Left ventricle myocardium inferior (tissue), 1 donor: ENCODE measurements at places on chromosomes 6 and 20. TPM values are rescaled to one million over a fixed set of nuclear protein-coding genes. Genes with fewer than 3 reads are reported as not detected.

DNA sequence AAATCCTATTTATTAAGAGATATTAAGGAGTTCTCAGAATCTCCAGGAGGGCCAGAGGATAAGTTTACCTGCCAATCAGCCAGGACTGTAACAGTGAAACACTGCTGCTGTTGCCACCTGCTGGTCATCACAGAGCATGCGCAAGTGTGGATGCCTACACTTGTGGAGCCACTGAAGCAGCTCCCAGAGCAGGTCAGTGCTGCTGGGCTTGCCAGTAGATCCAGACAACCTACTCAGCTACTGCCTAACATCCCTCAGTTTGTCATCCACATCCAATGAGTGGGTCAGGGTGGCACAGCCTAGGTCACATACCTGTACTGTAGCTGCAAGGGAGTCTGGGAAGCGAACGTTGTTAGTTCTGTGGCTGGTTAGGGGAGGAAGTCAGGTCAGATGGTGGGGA lies 18.3 kb upstream of the NHSL1 start:
- H3K4me3 ChIP-seq = no peak overlapping the region
- peaks cover 3% of the 10 kb centered on the region for H3K36me3 ChIP-seq
- no peak overlapping the region for H3K27ac ChIP-seq
- no peaks in the 10 kb centered on the region for H3K27me3 ChIP-seq
- no peak for DNase-seq

GRCh38 chr6:26057899-26058298 lies 29.3 kb upstream of the HFE start:
- no peaks in the 10 kb centered on the region for H3K27me3 ChIP-seq
- H3K27ac ChIP-seq = no peak overlapping the region
- no peak overlapping the region for H3K4me3 ChIP-seq
- no peak for DNase-seq

The TCEA2 gene
- 38.9 TPM for total RNA-seq

GRCh38 chr6:106098383-106099234 lies 12.5 kb downstream of the PRDM1 start:
- H3K27ac ChIP-seq = peak overlapping the region; percentile 78
- DNase-seq = no peak
- peaks cover 28% of the 10 kb centered on the region for H3K4me1 ChIP-seq
- H3K36me3 ChIP-seq = no peaks in the 10 kb centered on the region
- peaks cover 88% of the 10 kb centered on the region for H3K27me3 ChIP-seq

DNA sequence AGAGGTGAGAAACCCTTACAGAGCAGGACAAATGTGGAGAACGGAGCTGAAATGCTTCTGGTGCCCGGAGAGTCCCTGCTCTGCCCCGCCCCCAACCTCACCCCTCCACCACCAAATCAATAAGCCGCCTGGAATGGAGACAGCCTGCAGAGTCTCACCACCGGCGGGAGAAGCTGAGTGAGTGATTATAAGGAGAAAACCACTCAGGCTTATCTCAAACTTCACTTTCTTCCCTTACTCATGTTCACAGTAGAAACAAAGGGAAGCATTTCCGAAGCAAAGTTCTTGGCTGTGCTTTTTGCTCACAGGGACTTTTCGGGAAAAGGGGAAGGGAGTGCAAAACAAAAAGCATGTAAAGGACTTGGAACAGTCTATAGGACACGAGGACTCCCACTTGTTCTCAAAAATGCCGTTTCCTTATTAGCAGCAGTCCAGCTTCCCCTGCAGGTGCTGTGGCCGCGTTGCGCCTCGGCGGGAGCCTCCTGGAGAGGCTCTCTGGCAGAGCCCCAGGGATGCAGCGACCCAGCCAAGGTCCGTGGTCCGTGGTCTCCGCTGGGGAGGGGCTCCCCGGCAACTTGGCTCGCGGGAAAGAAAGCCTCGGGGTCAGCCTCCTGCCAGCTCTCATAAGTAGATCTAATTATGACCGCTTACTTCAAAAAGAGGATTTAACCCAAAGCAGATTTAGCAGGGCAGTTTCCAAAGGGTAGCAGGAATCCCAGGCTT lies 64.8 kb upstream of the TMEM30A start:
- peak; percentile 36 for DNase-seq
- H3K4me3 ChIP-seq = peak overlapping the region; percentile 47
- H3K36me3 ChIP-seq = peaks cover 35% of the 10 kb centered on the region
- peaks cover 60% of the 10 kb centered on the region for H3K4me1 ChIP-seq

The CLDN20 gene
- total RNA-seq = not detected

- no peak overlapping the region for H3K27ac ChIP-seq
- H3K27me3 ChIP-seq = no peaks in the 10 kb centered on the region
- H3K36me3 ChIP-seq = no peaks in the 10 kb centered on the region
Observed at GRCh38 chr6:120913486-120913885, 420.8 kb downstream of the TBC1D32 start.

DNA sequence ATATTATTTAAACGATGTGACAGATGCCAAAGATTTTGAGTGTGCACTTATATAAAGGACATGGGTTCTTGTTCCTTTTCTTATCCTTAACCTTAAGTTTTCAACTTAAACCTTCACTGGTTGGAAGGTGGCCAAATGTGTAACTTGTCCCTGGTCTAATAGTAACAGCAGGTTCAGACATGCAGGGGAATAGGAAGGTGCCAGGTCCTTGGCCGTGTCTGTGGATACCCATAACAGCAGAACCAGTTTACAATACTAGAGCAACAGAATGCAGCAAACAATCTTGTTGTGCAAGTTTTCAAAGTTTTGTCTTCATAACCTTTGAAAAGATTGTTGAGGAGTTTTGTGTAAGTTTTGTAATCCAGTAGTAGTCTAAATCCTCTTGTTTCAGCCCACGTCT lies 4.4 kb downstream of the MYB start:
- H3K27ac ChIP-seq = no peak overlapping the region
- DNase-seq = no peak
- peaks cover 85% of the 10 kb centered on the region for H3K27me3 ChIP-seq
- H3K36me3 ChIP-seq = no peaks in the 10 kb centered on the region

DNA sequence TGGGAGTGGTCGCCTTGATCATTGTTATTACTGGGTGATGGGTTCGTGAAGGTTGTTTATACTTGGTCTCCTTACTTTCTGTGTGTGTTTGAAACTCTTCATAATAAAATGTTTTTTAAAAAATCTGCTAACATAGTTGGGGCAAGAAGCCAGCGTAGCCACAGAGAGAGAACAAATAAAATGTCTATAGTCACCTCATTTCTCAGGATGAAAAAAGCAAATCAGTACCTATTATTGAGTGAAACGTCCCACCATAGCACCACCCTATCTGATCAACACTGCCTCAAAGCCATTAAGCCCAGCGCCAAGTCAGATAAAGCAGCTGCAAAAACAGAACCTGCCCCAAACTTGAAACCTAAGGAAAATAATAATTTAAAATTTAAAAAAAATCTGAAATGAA lies 89.7 kb upstream of the TAB2 start:
- no peak overlapping the region for H3K4me3 ChIP-seq
- DNase-seq = no peak
- no peak overlapping the region for H3K27ac ChIP-seq
- no peaks in the 10 kb centered on the region for H3K36me3 ChIP-seq
- no peaks in the 10 kb centered on the region for H3K27me3 ChIP-seq

DNA sequence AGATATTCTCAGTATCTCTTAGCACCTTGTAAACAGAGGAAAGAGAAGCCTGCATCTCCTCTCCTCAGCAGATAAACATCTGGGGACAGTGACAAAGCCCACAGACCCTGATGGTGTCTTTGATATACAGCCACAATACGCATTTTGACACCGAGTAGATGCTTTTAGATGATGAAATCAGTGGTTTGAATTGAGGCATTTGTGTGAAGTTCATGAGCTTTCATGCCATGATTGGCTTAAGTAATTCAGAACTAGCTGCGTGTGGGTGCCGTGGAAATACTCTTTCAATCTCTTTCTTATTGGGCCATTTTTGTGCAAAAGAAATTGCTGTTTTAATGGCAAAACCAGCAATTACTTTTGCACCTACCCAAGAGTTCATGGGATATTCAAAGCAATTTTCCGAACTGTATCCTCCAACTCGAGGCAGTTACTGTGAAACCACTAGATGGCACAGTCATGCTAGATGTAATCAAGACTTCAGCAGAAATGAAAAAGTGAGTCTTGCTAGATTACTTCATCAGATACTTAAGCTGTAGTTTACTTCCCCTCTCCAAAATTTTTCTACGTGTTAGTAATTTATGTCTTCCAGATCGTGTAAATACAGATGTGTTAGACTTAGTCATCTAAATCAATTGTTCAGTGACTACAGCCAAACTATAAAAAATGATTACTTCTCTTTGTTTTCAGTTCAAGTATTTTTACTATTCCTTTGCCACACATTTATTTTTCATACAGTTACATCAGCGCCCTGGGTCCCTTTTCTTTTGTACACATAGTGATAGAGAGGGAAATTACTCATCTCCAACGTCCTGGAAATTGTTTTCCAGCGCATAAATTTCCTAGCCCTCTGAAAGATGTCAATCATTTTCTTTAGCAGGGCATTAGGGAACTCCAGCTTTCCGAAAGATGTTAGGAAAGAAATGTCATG lies 49.4 kb downstream of the IYD start:
- H3K36me3 ChIP-seq = no peaks in the 10 kb centered on the region
- peaks cover 15% of the 10 kb centered on the region for H3K4me1 ChIP-seq
- peak overlapping the region; percentile 62 for H3K4me3 ChIP-seq
- no peak for DNase-seq

DNA sequence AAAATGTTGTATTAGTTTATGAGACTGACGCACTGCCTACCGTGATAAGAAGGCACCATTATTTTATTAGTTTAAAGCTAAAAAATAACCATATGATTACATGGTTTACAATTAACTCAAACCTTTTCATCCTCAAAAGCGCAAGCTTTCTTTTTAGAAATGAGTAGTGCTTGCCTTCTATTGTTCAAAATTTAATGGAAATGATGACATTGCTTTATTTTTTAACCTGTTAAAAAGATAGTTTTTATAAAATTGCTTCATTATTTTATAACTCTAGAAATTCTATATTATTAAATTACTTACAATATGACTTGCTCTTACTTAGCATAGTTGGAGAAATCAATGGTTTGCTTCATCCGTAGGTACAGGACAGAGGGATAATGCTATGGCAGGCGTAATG lies 78.7 kb upstream of the HDDC2 start:
- no peaks in the 10 kb centered on the region for H3K36me3 ChIP-seq
- no peak for DNase-seq
- no peak overlapping the region for H3K4me3 ChIP-seq
- no peaks in the 10 kb centered on the region for H3K27me3 ChIP-seq
- no peaks in the 10 kb centered on the region for H3K4me1 ChIP-seq
- no peak overlapping the region for H3K27ac ChIP-seq

GRCh38 chr6:18122128-18123093 lies at the start of gene NHLRC1:
Gene NHLRC1, minus strand, starts transcription at chr6:18122677. Its CDS starts 71 bp downstream, at chr6:18122606.
- H3K4me3 ChIP-seq = peak within 1 kb of the TSS; percentile 68
- peak within 1 kb of the TSS; percentile 34 for H3K27ac ChIP-seq
- peak; percentile 90 for DNase-seq
- no peaks in the 10 kb centered on the region for H3K27me3 ChIP-seq
- no peaks in the 10 kb centered on the region for H3K36me3 ChIP-seq

The SLC17A3 gene
- not detected for total RNA-seq

DNA sequence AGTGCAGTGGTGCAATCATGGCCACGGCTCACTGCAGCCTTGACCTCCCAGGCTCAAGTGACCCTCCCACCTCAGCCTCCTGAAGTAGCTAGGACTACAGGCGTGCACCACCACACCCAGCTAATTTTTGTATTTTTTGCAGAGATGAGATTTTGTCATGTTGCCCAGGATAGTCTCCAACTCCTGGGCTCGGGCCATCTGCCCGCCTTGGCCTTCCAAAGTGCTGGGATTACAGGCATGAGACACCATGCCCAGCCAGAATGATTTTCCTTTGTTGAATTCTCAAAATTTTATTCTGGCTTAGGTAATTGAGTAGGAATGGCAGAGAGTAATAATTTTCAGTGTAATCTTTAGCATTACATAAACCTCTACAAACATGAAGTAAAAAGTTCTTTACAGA lies 37.1 kb downstream of the SLC16A10 start:
- H3K27me3 ChIP-seq = no peaks in the 10 kb centered on the region
- no peaks in the 10 kb centered on the region for H3K36me3 ChIP-seq
- no peak overlapping the region for H3K27ac ChIP-seq

- H3K4me3 ChIP-seq = no peak overlapping the region
- H3K36me3 ChIP-seq = no peaks in the 10 kb centered on the region
- H3K27ac ChIP-seq = no peak overlapping the region
Observed at GRCh38 chr6:104218116-104218515, 641.6 kb downstream of the HACE1 start.

DNA sequence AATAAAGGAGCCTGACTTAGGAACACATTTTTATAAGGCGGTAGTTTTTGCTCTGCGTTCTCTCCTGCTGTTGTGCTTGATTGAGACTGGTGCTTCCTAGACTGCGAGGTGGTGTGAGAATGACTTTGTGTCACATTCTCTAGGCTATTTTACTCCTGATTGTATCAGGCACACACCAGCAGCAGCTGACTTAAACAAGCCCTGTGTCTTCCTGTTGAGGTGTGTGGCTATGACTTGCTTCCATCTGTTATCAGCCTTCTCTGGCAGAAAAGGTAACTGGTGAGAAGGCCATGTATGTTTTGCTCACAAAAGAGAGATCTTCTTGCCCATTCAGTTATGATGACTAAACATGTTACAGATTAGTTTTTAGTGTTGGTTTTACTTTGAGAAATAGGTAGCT lies 43.4 kb downstream of the CLVS2 start:
- no peak overlapping the region for H3K27ac ChIP-seq
- no peak for DNase-seq
- no peaks in the 10 kb centered on the region for H3K4me1 ChIP-seq
- H3K27me3 ChIP-seq = no peaks in the 10 kb centered on the region
- no peaks in the 10 kb centered on the region for H3K36me3 ChIP-seq
- H3K4me3 ChIP-seq = no peak overlapping the region

The PRDM1 gene
- 0.85 TPM for total RNA-seq

The TAAR9 gene
- not detected for total RNA-seq

The TRERF1 gene
- 1.4 TPM for total RNA-seq

The TXLNB gene
- 137 TPM for total RNA-seq

DNA sequence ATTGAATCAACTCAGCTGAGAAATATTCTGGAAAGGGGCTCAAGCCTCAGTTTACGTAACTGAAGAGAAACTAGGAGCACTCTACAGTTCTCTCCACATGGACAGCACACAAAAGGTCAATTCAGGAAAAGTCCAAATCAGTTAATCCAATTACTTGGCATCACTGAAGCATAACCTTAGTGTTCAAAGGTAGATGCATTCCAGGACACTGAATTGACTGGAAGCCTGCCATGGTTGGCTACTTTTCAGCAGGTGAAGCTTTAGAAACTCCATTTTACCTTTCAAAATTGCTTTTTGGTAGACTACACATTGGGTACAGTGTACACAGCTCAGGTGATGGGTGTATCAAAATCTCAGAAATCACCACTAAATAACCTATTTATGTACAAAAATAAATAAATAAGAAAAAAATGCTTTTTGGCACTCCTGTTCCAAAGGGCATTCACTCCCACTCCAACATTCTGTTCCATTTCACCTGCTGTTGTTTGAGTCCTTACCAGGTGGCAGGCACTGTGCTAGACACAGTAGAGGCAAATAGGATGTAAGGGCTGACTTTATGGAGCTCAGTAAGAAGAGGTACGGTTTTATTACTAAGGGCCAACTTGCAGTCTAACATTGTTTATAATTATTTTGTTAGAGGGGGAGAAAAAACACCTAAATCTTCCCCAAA lies 153.4 kb downstream of the FAXC start:
- H3K27me3 ChIP-seq = no peaks in the 10 kb centered on the region
- no peak overlapping the region for H3K27ac ChIP-seq
- no peak overlapping the region for H3K4me3 ChIP-seq
- no peaks in the 10 kb centered on the region for H3K36me3 ChIP-seq
- H3K4me1 ChIP-seq = no peaks in the 10 kb centered on the region
